ENCODE measurements at places on chromosomes 16 and 17. TPM values are rescaled to one million over a fixed set of nuclear protein-coding genes. Genes with fewer than 3 reads are reported as not detected.

GRCh38 chr17:5610956-5611355, 26.6 kb upstream of the NLRP1 start:
- no peak for DNase-seq

- DNase-seq: no peak
These were observed 203.5 kb upstream of the N4BP1 start for GRCh38 chr16:48813485-48813884.

C17orf113 gene
- 0.64 TPM for total RNA-seq

- no peak for DNase-seq
These were observed 12.4 kb upstream of the SLC6A2 start for GRCh38 chr16:55643161-55643970.

GRCh38 chr16:67872131-67872630, 671 bp upstream of the EDC4 start:
- no peak for DNase-seq

DNA sequence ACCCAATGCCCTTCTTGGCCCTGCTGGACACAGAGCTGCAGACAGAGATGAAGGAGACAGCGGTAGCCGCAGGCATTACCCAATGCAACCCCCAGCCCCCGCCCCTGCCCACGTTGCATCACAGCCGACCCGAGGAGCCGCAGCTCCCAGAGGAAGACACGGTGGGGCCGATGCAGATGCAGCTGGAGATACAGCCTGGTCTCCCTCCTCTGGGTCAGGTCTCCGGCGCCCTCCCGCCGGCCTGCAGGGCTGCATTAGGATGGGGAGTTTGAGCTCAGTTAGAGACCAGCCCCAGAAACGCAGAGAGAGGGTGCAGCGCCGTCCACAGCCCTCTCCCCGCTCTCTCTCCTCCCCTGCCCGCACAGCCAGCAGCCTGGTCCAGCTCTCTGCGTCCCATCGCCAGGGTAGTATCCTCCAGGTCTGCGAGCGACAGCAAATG, 19.4 kb upstream of the UBE2I start:
- no peak for DNase-seq

DNA sequence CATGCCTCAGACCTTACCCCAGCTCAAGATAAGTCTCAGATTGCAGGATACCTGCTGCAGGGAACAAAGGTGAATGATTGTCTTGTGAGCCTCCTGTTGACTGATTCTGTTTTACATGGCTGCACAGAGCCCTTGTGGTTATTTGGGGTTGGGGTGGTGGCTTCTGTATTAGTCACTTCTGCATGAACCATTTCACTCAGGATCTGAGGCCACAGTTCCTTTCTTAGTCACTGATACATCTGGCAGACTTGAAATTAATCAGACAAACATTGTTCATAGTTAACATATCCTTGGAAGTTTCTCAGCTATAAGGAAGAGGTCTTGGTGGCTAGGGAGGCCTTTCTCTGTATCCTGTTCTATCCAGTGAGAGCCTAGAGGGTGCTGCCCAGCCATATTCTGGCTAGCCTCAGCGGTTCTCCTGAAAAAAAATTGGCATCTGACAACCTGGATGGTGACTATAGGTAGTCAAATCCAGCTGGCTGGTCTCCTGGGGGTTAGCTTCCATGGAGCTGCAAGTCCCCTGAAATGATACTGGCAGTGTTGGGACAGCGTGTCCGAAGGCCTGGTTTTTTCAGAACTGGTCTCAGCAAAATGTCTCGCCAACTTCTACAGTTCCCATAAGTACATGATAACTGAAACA, 8.4 kb upstream of the PLK1 start:
- DNase-seq: peak; percentile 93

- peak; percentile 26 for DNase-seq
These were observed 95.7 kb downstream of the HS3ST3B1 start for GRCh38 chr17:14396547-14396946.

GRCh38 chr17:28449859-28450258, 23.6 kb upstream of the SLC13A2 start:
- no peak for DNase-seq

GRCh38 chr16:12016291-12016947, 39.9 kb downstream of the SNX29 start:
- peak; percentile 39 for DNase-seq
